ENCODE measurements at places on chromosomes 1 and 21. TPM values are rescaled to one million over a fixed set of nuclear protein-coding genes. Genes with fewer than 3 reads are reported as not detected.

The PLA2G2F gene
- total RNA-seq = not detected

The LCE2B gene
- not detected for total RNA-seq

The C8B gene
- total RNA-seq = not detected

DNA sequence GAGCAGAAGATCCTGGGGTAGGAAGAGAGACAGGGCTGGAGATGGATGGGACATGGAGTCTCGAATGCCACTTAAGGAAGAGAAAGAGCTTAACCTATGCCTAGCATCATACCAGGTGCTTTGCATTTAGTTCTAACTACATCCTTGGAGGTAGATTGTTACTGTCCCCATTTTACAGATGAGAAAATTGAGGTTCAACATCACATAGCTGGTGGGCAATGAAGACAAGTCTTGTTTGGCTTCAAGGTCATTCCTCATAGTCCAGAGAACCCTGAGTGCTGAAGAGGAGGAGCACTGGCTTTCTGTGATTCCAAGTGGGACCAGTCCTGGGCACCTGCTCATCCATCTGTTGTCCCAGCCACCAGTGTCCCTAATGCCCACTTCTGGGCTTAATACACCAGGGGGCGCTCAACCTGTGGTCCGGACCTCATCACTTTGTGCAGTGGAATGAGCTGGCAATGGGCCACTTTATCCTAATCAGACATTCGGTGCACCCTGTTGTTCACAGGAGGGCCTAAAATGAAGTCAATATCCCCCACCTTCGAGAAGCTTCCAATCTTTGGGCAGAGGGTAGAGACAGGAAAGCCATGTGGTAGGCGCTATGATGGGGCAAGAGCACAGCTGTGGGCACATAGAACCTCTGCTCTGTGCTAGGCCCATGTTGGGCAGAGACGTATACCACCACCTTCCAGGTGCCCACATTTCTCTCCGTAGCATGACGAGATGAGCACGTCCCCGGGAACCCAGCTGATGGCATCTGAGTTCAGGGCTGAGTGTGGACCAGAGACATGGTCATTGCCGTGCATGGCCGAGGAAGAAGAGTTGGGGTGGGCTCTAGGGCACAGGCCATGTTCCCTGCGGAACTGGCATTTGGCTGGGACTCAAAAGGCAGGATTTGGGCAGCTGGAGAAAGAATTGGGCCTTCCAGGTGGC, 9.2 kb downstream of the RPS6KA1 start:
- no peaks in the 10 kb centered on the region for H3K27me3 ChIP-seq
- no peak for DNase-seq
- peaks cover 84% of the 10 kb centered on the region for H3K4me1 ChIP-seq
- H3K4me3 ChIP-seq = no peak overlapping the region
- no peaks in the 10 kb centered on the region for H3K36me3 ChIP-seq

GRCh38 chr21:24023402-24023801, 1583.9 kb downstream of the MRPL39 start:
- H3K4me3 ChIP-seq = no peak overlapping the region
- H3K27me3 ChIP-seq = no peaks in the 10 kb centered on the region
- DNase-seq = no peak
- H3K36me3 ChIP-seq = no peaks in the 10 kb centered on the region
- no peak overlapping the region for H3K27ac ChIP-seq

- no peaks in the 10 kb centered on the region for H3K27me3 ChIP-seq
- no peak for DNase-seq
- H3K4me1 ChIP-seq = no peaks in the 10 kb centered on the region
- H3K36me3 ChIP-seq = no peaks in the 10 kb centered on the region
- H3K4me3 ChIP-seq = no peak overlapping the region
Observed at GRCh38 chr1:75811211-75811981, 14.7 kb downstream of the MSH4 start.

- H3K4me1 ChIP-seq = no peaks in the 10 kb centered on the region
- H3K36me3 ChIP-seq = no peaks in the 10 kb centered on the region
- DNase-seq = no peak
- no peak overlapping the region for H3K27ac ChIP-seq
- no peaks in the 10 kb centered on the region for H3K27me3 ChIP-seq
Observed at GRCh38 chr1:177044390-177044789, 120.1 kb downstream of the ASTN1 start.

- no peak overlapping the region for H3K27ac ChIP-seq
- no peak overlapping the region for H3K4me3 ChIP-seq
- no peaks in the 10 kb centered on the region for H3K27me3 ChIP-seq
- no peak for DNase-seq
Observed at GRCh38 chr1:230140221-230141020, 73.4 kb downstream of the GALNT2 start.

GRCh38 chr1:158149175-158149574, 31.5 kb upstream of the CD1D start:
- no peak overlapping the region for H3K27ac ChIP-seq
- no peaks in the 10 kb centered on the region for H3K27me3 ChIP-seq
- peak overlapping the region; percentile 88 for H3K4me3 ChIP-seq

DNA sequence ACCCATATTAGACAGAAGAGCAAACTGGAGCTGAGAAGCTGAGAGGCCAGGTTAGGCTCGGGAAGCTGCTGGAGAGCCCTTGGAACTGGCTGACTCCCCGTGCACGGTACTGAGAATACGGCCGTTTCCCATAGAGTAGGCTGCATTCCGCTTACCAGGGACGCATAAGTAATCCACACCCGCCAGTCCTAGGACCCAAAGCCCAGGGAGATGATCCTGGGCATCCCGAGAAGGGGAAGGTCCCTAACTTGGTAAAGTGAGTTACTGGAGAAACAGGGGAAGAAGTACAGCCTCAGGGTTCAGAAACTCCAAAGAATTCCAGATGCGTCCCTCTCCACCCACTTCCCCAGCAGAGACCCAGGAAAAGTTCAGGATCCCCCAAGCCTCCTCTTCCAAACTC, 1.3 kb downstream of the LRRC38 start:
- H3K36me3 ChIP-seq = no peaks in the 10 kb centered on the region
- no peak overlapping the region for H3K4me3 ChIP-seq
- no peak for DNase-seq
- no peaks in the 10 kb centered on the region for H3K27me3 ChIP-seq

DNA sequence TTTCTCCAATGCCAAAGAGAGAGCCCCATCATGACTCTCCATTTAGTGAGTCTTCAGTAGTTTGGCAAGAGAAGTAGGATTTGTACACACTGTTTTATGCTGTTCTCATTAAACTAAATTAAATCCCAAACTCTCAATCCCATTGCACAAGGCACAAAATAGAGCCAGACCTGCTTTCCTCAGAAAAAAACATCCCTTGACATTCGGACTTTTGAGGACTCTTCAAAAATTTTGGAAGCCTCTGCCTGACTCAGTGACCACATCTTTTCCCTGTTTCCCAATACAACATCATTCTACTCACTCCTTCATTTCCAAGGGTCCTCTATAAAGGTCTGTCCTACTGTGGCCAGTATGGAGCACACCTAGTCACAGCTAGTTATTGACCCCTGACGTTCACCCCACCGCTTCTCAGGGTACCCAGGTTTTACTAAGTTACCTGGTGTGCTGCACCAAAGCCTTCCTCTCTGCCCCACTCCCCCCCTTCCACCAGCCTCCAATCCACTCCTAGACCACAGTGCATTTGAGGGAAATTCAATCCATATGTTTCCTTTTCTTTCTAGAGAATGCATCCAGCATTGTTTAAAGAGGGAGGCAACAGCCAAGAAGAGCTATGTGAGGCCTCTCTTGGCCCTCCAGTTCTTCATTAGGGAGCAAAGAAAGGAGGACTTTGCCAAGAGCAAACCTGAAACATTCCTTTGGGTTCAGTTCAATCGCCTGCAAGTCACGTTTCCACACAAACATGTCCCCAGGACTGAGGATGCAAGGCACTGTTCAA, 428.7 kb downstream of the PLPP3 start:
- H3K27me3 ChIP-seq = no peaks in the 10 kb centered on the region
- no peaks in the 10 kb centered on the region for H3K36me3 ChIP-seq
- no peak overlapping the region for H3K4me3 ChIP-seq
- DNase-seq = no peak
- no peak overlapping the region for H3K27ac ChIP-seq

Measured in CD8-positive, alpha-beta memory T cell (primary cell).